ENCODE measurements at places on chromosomes 12 and 14. TPM values are rescaled to one million over a fixed set of nuclear protein-coding genes. Genes with fewer than 3 reads are reported as not detected.
A peak's percentile ranks its signal among the peaks of the same experiment; 100 is the strongest.

- DNase-seq: no peak
Measured at GRCh38 chr14:94945615-94946014, 175.7 kb upstream of the GSC start.

DNA sequence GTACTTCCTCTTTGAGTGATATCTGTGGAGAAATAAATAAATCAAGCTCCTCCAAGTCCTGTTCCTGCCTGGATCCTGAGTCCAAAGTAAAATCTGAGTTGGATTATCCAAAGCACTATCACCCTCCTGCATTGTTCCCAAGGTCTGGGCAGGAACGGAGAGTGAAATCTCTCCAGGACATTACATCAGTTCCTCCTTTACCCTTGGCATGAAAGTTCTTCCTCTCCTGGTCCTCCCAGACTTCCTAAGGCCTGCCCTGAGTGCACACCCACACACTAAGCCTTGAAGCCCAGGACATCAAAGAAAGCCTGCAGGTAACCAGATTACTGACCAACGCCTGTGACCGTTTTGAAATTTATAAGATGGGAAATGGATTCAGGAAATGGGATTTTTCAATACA lies 206.8 kb upstream of the BCL2L14 start:
- DNase-seq: no peak

GRCh38 chr12:45184147-45184963 lies 31.5 kb upstream of the ANO6 start:
- DNase-seq: no peak

DNA sequence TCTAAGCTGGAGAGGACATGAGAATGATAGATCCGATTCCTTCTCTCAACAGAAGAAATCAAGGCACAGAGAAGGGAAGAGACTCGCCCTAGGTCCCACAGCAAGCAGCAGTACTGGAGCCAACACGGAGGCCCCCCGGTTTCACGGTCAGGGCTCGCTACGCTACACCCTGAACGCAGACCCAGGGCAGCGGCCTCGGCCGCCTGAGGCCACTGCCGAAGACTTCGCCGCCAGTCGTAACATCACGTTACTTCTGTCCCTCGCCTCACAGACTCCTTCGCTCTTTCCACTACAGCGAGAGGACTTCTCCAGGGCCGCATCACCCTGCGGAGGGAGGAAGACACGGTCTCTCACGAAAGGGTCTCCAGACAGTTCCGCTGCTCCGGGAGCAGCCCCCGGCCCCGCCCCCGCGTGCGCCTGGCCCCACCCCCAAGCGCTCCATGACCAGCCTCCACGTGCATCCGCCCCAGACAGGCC lies 411 bp upstream of the DCAF4 start:
- DNase-seq: no peak

DNA sequence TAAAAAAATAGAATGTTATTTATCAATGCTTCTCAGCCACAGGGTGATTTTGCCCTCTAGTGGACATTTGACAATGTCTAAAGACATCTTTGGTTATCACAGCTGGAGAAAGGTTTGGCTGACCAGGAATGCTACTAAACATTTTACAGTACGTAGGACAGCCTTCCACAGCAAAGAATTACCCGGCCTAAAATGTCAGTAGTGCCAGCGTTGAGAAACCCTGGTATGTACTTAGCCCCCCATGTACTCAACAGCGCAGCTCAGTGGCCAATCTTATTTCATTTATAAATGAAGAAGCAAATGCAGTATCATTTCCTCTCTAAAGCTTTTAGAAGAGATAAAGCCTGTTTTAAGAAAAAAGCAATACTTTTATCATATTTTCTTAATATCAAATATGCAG lies 5.8 kb downstream of the MARK3 start:
- DNase-seq: peak; percentile 77

DNA sequence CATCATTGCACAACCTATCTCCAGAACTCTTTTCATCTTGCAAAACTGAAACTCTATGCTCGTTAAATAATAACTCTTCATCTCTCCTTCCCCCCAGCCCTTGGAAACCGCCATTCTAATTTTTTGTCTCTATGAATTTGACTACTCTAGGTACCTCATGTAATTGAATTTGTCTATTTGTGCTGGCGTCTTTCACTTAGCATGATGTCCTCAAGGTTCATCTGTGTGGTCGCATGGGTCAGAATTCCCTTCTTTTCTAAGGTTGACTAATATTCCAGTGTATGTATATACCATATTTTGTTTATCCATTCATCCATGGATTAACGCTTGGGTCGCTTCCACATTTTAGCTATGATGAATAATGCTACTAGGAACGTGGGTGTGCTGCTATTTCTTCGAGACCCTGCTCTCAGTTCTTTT lies 80.1 kb downstream of the PLXNC1 start:
- DNase-seq: no peak

DNA sequence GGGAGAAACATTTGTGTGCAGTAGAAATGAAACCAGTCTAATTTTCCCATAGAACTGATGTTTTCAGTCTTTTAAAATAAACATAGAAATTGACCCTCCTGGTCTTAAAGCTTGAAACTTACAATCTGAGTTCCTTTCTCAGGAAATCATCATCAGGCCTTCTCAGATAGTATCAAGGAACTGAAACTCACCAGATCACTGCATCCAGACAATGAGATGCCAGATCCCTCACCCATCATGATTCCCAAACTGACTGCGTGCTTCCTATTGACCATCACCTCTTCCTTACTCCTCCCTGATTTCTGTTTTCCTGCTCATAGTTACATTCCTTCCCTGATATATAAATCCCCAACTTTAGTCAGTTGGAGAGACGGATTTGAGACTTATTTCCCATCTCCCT lies 195.0 kb upstream of the AMIGO2 start:
- no peak for DNase-seq

DNA sequence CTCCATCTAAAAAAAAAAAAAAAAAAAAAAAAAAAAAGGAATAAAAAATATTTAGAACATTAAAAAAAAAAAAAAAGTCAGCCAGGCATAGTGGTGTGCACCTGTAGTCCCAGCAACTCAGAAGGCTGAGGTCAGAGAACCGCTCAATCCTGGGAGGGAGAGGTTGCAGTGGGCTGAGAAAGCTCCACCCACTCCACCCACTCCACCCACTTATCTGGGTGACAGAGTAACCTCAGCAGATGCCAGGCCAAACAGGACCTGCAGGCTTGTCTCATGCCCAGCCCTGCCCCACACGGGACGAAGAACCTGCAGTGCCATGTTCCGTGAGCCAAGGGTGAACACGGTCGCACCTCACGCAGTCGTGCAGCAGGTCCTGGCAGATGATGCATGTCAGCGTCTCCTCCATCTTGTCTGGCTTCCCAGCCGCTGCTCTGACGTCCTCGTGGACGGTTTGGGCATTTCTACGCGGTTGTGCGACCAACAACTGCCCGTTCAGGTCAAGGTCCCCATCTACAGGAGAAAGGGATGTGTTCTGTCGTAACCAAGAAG lies 28.6 kb downstream of the CHFR start:
- peak; percentile 14 for DNase-seq

DNA sequence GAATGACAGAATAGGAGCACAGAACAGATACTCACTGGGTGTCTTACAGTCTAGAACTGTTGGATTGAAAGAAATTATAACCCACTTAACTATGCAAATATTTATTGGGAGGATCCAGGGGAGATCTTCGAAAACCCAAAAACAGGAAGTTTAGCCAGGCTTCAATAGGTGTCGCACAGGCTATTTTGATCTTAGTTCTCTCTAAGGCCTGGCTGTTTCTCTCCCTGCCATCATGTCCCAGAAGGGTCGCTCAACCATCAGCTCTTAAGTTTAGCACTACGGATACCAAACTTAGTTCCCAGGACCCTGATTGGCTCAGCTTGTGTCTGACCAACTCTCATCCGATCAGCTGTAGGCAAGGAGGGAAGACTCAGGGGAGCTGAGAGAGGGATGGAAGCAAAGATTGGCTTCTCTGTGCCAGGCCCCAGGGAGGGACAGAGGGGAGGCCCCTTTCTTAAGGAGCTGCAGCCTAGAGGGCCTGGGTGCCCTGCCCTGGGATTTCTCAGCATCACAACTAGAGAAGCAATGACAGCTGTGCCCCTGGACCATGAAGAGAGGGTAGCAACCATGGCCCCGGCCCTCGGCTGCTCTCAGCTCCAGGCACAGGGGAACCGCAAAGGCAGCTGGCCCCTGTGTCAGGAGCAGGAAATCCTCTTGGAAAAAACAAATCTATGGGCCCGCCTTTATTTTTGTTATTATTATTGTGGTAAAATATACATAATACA lies 13.5 kb downstream of the PHETA1 start:
- no peak for DNase-seq

DNA sequence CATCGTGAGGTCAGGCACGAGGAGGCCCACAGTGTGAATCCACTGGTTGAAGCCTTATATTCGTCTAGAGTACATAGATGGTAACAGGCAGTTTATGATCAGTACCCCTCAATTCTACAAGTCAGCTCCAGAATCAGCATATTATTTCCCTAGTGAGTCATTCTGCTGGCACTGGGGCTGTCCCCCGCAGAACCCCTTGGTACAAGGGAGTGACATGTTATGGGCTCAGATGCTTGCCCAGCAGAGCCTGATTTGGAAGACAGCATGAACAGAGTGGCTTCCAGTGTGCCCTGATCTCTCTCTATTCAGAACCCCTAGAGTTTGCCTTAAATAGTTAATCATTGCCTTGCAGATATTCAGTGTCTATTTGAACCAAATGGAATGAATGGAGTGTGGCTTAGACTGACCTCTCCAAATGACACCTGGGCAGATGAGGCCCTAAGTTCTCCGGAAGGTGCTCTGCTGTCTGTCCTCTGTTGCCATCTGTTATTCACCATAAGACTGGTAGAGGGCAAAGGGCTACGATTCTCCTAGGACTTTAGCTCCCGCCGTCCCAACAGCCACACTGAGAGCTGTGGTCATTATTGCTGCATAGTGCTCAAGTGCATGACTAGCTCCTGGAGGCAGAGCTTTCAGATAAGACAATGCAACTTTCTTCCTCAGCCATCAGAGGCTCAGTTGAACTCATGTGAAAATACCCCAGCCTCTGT lies 41.1 kb downstream of the CACNA2D4 start:
- no peak for DNase-seq

GRCh38 chr14:101008631-101009336 lies 105.3 kb upstream of the RTL1 start:
- no peak for DNase-seq

DNA sequence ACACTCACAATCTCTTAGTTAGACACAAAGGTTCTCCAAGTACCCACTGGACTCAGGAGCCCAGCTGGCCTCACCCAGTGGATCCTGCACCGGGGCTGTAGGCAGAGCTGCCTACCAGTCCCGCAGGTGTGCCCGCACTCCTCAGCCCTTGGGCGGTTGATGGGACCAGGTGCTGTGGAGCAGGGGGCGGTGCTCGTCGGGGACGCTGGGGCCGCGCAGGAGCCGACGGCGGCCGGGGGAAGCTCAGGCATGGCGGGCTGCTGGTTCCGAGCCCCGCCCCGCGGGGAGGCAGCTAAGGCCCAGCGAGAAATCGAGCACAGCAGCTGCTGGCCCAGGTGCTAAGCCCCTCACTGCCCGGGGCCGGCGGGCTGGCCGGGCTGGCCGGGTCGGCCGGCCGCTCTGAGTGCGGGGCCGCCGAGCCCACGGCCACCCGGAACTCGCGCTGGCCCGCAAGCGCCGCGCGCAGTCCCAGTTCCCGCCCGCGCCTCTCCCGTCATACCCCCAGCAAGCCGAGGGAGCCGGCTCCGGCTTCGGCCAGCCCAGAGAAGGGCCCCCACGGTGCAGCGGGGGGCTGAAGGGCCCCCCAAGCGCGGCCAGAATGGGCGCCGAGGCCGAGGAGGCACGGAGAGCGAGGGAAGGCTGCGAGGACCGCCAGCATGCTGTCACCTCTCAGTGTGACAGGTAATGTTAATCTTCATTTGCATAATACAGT lies 506.8 kb downstream of the LRFN5 start:
- no peak for DNase-seq

DNA sequence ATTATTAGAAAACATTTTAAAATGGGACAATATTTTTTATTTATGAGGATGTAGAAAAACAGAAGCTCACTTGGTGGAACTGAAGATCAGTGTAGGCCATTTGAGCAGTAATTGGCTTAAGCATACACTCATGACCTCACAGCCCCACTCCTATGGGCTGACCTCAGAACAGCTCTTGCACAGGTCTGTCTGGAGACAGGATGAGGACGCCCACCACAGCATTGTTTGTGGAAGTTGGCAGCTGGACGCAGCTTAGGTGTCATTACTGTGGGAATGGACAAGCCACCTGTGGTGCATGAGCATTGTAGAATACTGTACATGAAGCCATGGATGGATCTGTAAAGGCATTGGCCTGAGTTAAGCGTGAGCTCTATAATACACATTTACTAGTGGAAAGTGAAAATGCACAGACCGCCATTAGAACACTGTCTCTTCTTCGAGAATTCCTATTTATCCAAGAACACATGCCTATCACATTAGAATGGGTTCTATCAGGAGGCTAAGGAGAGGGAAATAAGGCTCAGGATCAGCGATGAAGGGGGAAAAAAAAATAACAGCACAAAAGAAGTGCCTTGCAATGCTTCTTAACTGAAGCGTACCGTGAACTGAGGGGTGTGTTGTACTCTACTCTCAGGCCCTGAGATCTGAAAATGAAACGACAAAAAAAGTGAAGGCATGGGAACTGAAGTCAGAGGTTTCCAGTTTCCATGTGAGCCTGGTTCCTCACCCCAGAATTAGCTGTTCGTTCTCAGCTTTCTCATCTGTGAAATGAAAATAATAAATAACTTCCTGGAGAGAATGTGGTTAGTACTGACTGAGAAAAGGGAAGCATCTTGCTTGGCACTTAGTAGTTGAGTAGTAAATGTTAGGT lies 33.6 kb downstream of the KCNA1 start:
- no peak for DNase-seq

- DNase-seq: no peak
Measured at GRCh38 chr12:19689226-19689625, 249.9 kb downstream of the AEBP2 start.

- no peak for DNase-seq
Measured at GRCh38 chr14:103110681-103111231, 12.5 kb upstream of the TNFAIP2 start.

RITA1 gene
- total RNA-seq: 66.8 TPM

OVCH1 gene
- not detected for total RNA-seq

SLC8A3 gene
- total RNA-seq: not detected

SIRT4 gene
- total RNA-seq: 0.98 TPM

PCED1B gene
- total RNA-seq: 1.0 TPM

CISTR gene
- total RNA-seq: not detected

KRT83 gene
- total RNA-seq: 0.33 TPM

KRT3 gene
- total RNA-seq: 0.33 TPM

SERPINA10 gene
- not detected for total RNA-seq

HOXC12 gene
- 0.33 TPM for total RNA-seq

All from PC-3 (cell line).